ENCODE measurements at places on chromosomes 1 and 21.

- no peak for DNase-seq
- no peak overlapping the region for H3K27ac ChIP-seq
- no peak overlapping the region for H3K4me3 ChIP-seq
- no peaks in the 10 kb centered on the region for H3K27me3 ChIP-seq
Measured at GRCh38 chr1:212118167-212118871, 82.8 kb downstream of the DTL start.

- DNase-seq, result no peak
- no peaks in the 10 kb centered on the region for H3K27me3 ChIP-seq
- H3K27ac ChIP-seq, result no peak overlapping the region
- H3K4me1 ChIP-seq, result no peaks in the 10 kb centered on the region
- H3K4me3 ChIP-seq, result no peak overlapping the region
Measured at GRCh38 chr1:219422811-219423598, 189.9 kb downstream of the ZC3H11B start.

DNA sequence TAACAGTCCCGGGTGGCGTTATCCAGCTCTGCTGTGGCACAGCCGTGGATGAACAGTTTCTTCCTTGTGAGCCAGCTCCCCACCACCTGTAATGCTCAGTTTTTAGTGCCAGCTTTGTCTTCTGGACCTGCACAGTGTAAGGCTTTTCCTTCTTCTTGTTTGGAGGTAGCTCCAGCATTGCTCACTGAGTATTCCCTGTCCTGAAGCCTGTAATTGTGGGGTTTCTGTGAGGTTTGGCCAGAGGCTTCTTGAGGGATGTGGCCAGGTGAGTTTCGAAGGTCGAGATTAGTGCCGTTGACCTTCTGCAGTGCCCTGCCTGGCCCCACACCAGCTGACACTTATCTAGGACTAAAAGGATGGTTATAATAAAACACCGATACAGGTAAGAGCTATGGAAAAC lies 75.0 kb downstream of the PBX1 start:
- no peaks in the 10 kb centered on the region for H3K4me1 ChIP-seq
- no peaks in the 10 kb centered on the region for H3K27me3 ChIP-seq
- no peaks in the 10 kb centered on the region for H3K36me3 ChIP-seq
- no peak for DNase-seq

- peaks cover 41% of the 10 kb centered on the region for H3K4me1 ChIP-seq
- no peak for DNase-seq
- no peaks in the 10 kb centered on the region for H3K27me3 ChIP-seq
- peak overlapping the region; percentile 90 for H3K27ac ChIP-seq
- no peak overlapping the region for H3K4me3 ChIP-seq
- no peaks in the 10 kb centered on the region for H3K36me3 ChIP-seq
Measured at GRCh38 chr1:101310506-101310905, 73.7 kb downstream of the S1PR1 start.

GRCh38 chr1:2447276-2448097 lies 28.6 kb upstream of the PLCH2 start:
- H3K4me1 ChIP-seq, result peaks cover 10% of the 10 kb centered on the region
- H3K27me3 ChIP-seq, result peaks cover 23% of the 10 kb centered on the region
- DNase-seq, result no peak
- no peaks in the 10 kb centered on the region for H3K36me3 ChIP-seq

DNA sequence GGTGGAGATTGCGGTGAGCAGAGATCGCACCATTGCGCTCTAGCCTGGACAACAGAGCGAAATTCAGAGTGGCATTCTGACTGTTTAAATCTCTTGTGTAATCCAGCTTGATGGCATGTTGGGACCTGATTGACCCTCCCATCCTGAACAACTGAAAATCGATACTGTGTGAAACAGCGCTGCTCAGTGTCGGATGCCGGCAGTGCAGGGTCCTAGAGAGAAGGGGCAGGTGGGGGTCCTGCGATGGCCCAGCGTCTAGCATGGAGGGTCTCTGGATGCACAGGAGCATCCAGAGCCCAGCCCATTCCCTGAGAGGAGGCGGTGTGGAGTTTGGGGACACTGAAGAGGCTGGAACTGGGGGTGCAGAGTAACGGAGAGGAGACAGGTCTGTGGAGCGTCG lies 15.8 kb downstream of the AGT start:
- no peak overlapping the region for H3K27ac ChIP-seq
- DNase-seq, result no peak
- H3K4me3 ChIP-seq, result no peak overlapping the region

GRCh38 chr21:33712022-33712803 lies 69.9 kb downstream of the ITSN1 start:
- no peaks in the 10 kb centered on the region for H3K27me3 ChIP-seq
- no peak overlapping the region for H3K27ac ChIP-seq
- H3K4me1 ChIP-seq, result no peaks in the 10 kb centered on the region
- H3K4me3 ChIP-seq, result no peak overlapping the region

DNA sequence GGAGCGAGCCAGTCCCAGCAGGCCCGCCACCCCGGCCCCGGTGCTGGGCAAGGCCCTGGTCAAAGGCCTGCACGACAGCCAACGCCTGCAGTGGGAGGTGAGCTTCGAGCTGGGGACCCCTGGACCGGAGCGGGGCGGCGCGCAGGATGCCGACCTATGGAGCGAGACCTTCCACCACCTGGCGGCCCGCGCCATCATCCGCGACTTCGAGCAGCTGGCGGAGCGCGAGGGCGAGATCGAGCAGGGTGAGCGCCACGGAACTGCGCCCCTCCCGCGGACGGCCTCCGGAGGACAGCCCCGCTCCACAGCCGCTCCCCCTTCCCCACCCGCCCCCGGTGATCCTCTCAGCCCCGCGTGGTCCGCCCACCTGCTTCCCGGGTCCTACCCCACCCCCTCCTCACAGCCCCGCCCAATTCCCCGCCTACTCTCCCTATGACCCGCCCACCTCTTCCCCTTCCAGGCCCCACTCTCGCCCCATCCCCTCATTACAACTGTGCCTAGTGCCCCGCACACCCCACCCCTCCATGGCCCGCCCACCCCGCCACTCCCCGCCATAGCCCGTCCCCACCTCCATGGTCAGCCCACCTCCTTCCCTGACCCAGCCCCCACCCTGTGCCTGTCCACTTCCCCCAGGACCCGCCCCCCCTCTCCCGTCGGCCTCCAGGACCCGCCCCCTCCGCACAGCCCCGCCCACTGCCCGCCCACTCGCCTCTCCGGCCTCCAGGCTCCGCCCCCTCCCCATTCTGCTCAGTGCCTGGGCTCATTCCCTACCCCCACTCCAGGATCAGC lies 52.7 kb downstream of the VWA5B1 start:
- H3K27me3 ChIP-seq, result peaks cover 42% of the 10 kb centered on the region
- no peak overlapping the region for H3K4me3 ChIP-seq
- peaks cover 11% of the 10 kb centered on the region for H3K4me1 ChIP-seq

GRCh38 chr1:164564378-164564777 lies 5.4 kb downstream of the PBX1 start:
- H3K27ac ChIP-seq, result no peak overlapping the region
- peaks cover 4% of the 10 kb centered on the region for H3K27me3 ChIP-seq
- H3K4me3 ChIP-seq, result no peak overlapping the region
- H3K4me1 ChIP-seq, result no peaks in the 10 kb centered on the region
- DNase-seq, result no peak
- no peaks in the 10 kb centered on the region for H3K36me3 ChIP-seq

DNA sequence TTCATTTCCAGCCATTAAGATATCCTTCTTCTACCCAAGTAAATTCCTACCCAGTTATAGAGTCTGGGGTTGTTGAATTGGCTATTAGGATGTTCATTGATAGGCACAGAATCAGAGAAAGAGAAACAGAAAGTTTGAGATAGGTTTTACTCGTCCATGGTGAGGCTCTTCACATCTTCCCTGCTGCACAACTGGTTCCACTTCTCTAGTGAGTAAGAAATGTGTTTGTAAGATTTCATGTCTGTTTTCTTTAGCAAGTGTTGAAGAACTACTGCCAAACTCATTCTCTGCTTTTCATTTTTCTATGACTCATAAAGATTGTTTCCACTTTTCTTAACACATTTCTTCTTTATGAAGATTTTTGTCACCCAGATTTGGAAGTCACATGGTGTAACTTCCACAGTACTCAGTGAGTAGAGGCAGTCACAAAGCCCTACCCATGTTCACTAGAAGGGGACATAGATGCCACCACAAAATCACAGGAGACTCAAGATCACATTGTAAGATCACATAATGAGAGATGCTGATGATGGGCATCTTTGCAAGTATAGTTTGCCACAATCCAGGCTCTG lies 152.3 kb downstream of the SNX7 start:
- H3K4me1 ChIP-seq, result no peaks in the 10 kb centered on the region
- H3K27ac ChIP-seq, result no peak overlapping the region
- H3K36me3 ChIP-seq, result no peaks in the 10 kb centered on the region
- peaks cover 3% of the 10 kb centered on the region for H3K27me3 ChIP-seq
- DNase-seq, result no peak

DNA sequence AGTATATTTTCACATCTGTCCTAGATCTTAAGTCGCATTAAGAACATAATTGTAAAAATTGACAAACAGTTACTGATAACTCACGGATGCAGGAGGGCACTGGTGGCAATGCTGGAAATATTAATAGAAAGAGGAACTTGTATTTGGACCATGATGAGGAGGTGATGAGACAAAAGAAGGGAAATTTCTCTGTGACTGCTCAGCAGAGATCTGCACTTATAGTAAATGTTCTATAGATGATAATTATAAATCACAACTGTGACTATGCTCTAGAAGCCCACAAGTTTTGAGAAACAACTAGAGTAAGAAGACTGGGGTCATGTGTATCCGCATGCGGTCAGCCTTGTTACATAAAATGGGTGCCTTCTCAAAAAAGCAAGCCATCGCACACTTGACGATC lies 8.7 kb upstream of the DUSP12 start:
- H3K27me3 ChIP-seq, result no peaks in the 10 kb centered on the region
- no peak overlapping the region for H3K27ac ChIP-seq
- H3K4me3 ChIP-seq, result no peak overlapping the region
- H3K4me1 ChIP-seq, result no peaks in the 10 kb centered on the region
- H3K36me3 ChIP-seq, result no peaks in the 10 kb centered on the region

DNA sequence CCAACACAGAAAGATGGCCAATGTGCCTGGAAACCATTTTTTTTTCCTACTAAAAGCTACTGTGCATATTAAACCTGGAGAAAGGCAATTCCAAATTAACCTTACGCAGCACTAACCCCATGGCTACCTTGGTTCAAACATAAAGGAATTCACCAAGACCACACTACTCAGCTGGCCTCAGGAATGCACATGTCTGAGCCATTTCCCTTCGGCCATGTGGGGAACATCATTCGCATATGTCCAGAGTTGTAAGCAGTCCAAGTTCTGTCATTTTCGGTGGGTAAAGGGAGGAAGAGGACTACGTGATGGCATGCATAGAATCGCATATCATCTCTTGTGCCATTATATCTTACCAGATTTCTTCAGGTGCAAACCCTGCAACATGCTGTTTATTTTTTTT lies 175.4 kb downstream of the NTMT2 start:
- H3K4me3 ChIP-seq, result no peak overlapping the region
- no peaks in the 10 kb centered on the region for H3K36me3 ChIP-seq
- no peak overlapping the region for H3K27ac ChIP-seq
- DNase-seq, result no peak
- H3K27me3 ChIP-seq, result no peaks in the 10 kb centered on the region
